Cerebellar cortex (tissue), 1 donor: ENCODE measurements at places on chromosomes 1 and 21.
A peak's percentile ranks its signal among the peaks of the same experiment; 100 is the strongest.

GRCh38 chr1:213772128-213773063, 215.4 kb upstream of the PROX1 start:
- no peak for DNase-seq

DNA sequence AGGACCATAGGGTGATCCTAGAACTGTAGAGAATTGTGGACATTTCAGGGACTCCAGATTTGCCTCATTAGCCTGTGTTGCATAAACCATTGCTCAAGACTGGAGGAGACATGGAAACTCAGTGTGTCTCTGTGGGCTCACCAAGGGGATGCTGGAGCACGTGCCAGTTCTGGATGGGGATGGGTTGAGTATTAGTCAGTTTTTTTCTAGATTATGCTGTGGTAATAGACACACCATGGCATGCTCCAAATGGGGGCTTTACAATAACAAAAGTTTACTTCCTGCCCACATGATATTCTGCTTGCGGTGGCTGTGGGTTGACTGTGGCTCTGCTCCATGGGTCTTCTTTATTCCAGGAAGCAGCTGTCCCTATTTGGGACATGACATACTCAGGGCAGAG, 125.4 kb downstream of the FOXD2 start:
- no peak for DNase-seq

GRCh38 chr21:32472890-32473765, 60.6 kb downstream of the EVA1C start:
- no peak for DNase-seq

- DNase-seq = no peak
Measured at GRCh38 chr1:23477359-23478144, 6.4 kb downstream of the ASAP3 start.

GRCh38 chr1:84632673-84633434, 57.4 kb downstream of the SSX2IP start:
- no peak for DNase-seq

DNA sequence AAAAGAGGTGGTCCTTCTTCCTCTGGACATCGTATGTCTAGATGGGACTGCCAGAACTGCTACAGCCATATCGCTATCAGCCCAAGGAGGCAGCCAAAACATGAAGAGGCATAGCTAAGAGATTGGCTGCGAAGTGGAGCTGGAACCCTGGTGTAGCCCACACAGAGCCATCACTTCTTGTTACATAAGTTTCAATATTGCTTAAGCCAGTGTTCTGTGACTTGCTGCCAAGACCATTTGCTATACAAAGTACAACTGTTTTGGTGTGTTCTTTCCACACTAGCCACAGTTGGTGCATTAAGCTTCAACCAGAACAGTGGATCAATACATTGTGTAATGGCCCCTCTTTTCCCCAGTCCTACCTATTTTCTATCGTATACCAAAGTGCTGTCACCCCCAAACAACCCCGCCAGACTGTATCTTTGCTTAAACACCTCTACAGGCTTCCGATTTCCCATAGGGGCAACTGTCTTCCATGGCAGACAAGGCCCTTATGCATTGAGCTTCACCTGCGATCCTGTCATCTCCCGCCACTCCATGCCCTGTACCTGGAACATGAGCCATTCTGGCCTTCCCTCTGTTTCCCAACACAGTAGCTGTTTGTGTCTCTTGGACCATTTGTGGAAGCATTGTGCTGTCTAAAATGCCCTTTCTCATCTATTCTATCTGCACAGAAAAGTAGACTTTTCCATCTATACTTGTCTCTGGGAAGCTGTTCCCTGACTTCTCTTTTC, 241.8 kb downstream of the TTLL7 start:
- no peak for DNase-seq

DNA sequence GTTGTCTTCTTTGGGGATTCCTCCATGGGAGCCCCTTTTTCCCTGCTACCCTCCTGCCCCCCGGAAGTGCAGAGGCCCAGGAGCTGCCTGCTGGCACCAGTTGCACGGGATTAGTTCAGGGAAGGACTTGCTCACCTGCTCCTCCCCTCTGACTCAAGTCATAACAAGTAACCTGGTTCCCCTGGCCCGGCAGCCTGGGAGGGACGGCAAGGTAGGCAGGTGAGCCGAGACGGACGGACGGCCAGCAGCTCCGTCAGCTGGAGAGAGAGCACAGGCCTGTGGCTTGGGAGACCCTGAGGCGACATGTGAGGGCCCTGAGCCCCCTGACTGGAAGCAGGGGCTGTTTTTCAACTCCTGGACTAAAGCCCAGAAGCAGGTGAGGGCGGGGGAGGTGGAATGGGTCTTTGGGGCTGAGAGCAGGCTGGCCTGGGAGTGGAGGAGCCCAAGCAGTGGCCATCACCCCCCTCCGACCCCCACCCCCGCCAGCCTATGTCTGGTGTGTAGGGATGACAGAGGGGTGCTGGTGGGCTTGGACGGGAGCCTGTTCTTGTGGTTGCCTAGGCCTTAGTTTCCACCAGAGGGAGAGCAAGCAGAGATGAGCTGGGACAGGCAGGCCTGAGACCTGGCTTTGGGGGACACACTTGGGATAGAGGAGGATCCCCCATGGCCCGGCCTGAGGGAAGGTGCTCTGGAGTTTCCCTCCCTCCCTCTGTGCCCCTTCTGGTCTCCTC, at the start of gene INAVA:
TSS of gene INAVA (plus strand) at position 189 of the 731 bp plus-strand sequence. CDS start 3,501 bp downstream, outside the sequence.
- DNase-seq = no peak

DNA sequence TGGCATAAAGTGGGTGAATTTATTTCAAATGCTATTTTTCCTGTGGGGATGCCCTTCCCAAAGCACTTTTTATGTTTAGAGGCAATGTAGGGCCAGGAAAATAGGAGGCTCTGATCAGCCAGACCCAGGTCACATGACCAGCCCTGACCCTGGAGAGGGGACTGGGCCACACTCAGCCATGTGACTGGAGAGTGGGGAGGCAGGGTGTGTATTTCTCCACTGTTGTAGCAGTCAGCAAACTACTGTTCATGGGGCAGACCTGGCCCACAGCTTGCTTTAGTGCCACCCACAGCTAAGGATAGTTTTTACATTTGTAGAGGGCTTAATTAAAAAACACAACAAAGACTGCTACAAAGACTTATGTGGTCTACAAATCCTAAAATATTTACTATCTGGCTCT, 153.8 kb downstream of the ACTL8 start:
- DNase-seq = no peak

- DNase-seq = no peak
Measured at GRCh38 chr21:32001390-32001789, 128.6 kb downstream of the HUNK start.

DNA sequence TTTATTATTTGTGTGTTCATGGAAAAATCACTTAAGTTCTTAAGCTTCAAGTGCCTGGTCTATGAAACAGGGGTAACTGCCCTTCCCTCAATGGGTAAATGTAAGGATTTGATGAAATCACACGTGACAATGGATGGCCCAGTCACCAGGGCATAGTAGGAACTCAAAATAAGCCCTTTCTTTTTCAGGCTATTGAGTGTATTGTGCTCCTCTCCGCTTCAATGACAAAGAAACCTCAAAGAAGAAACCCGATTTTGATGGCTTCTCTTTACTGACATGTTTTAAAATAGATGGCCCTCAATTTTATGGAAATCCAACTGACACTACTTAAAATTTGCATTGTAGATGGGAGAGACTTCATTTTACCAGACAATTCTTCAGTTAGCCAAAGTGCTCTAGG, 543.5 kb downstream of the OMA1 start:
- DNase-seq = no peak

- no peak for DNase-seq
Measured at GRCh38 chr21:34642211-34643075, 26.4 kb upstream of the CLIC6 start.

GRCh38 chr21:17387030-17387617, 125.7 kb upstream of the CXADR start:
- DNase-seq = peak; percentile 83

DNA sequence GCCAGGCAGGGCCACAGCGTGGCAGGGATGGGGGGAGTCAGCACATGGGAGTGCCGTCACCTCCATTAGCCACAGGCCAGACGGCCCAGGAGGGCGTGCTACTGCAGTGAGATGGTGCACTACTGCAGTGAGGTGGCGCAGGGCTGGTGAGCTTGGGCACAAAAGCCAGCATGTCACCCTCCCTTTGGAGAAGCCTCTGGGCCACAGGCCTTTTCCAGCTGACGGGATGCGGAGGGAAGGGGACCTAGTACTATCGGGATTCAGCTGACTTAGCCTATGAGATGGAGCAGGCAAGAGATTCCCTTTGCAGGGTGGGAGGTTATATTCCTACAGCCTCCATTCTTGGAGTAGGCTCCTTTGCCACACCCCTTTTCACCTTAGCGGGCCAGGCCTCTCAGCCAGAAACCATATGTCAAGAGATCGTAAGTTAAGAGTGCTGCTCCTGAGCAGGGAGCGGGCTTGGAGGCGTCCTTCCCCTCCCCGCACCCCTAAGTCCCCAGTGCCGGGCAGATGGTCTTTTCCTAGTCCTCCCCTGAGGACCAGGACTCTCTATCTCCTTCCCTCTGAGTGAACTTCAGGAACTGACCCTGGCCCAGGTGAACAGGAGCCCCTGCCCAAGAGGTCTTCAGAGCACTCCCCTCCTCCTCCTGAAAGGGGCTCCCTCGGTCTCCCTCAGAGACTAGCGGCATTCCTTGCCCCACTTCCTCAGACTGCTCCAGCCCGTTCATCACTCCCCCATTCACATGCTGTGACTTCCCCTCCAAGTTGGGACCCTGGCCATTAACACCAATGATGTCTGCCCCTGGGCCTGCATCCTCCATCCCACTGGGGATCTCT, 8.2 kb downstream of the NES start:
- DNase-seq = peak; percentile 75

DNA sequence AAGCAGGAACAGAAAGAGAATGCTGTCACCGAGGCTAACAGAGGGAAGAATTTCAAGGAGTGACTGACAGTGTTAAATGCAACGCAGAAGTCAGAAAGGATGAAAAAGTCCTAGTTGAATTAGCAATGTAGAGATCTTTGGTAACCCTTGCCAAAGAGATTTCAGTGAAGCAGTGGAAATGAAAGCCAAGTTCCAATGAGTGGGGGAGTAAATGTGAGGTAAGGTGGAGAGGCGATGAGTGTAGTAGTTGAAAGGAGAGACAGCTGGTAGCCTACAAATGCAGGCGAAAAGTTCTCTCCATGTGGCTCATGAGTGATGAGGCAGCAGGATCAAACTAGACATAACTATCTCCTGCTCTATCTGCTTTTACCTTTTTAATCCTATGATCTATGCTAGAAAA, 74.6 kb upstream of the IPO9 start:
- no peak for DNase-seq

GRCh38 chr1:35406103-35406502, 137.6 kb downstream of the ZMYM4 start:
- no peak for DNase-seq

- peak; percentile 34 for DNase-seq
Measured at GRCh38 chr1:31577515-31578192, 1.3 kb downstream of the TINAGL1 start.

DNA sequence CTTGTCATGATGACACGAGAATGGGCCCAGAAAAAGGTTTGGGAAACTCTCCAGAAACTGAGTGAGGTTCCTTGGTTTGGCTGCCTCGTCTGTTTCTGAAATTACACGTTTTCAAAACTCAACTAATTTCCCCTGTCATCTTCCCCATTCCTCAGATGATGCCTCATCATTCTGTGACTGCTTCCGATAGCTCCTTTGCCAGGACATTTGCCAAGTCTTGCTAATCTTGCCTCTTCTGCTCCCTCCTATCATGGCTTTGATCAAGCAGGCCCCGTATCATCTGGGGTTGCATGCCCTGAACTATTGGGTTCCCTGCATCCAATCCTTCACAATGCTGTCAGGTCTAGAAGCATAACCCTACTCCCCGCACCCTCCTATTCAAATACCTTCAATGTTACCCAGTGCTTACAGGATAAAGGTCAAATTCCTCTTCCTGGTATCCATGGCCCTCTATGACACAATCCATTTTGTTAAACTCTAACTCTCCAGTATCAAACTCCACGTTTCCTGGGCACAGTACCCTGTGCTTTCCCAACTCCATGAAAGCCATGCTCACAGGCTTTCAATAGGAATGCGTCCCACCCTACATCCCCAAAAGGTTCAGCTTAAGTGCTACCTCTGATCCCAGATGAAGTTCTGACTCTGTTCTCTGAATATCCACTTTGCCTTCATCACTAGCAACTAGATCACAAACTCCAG, 22.2 kb upstream of the TMEM200B start:
- DNase-seq = no peak

GRCh38 chr1:84174051-84174556, 30.0 kb downstream of the PRKACB start:
- peak; percentile 72 for DNase-seq

- DNase-seq = no peak
Measured at GRCh38 chr1:10623686-10624145, 149.0 kb downstream of the PEX14 start.

GRCh38 chr1:47386268-47386667, 29.8 kb upstream of the FOXE3 start:
- DNase-seq = no peak

- no peak for DNase-seq
Measured at GRCh38 chr1:245279346-245279745, 124.6 kb downstream of the KIF26B start.

GRCh38 chr1:176656257-176656995, 193.5 kb downstream of the PAPPA2 start:
- DNase-seq = no peak

DNA sequence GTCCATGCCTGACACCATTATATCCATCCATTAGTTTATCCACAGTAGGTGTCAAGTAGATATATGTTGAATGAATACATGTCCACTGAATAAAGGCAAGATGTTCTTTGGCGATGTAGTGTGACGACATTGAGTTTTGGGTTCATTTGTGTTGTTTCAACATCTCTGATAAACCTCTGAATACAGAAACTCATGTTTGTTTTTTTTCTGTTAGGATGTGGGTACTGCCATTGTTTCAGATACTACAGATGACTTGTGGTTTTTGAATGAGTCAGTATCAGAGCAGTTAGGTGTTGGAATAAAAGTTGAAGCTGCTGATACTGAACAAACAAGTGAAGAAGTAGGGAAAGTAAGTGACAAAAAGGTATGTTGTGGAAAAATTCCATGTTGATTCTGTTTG, 28.1 kb downstream of the MDM4 start:
- DNase-seq = no peak

DNA sequence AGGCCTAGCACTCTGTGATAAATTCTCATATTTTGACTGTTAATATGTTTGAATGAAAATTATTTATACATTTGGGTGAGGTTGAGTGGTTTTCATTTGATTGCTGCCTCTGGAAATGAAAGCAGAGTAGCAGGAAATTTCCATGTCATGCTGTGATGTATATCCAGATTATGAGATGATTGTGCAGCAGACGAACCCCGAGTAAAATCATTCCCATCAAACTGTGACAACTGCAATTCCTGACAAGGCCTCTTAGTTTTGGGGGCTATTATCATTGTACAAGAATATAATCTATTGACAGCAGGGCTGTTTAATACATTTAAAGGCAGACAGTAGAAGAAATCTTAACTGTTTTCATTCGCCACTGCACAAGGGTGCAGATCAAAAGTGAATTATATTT, 134.8 kb downstream of the ATG4C start:
- DNase-seq = no peak

GRCh38 chr1:93715529-93716126, 34.0 kb upstream of the BCAR3 start:
- peak; percentile 84 for DNase-seq

- no peak for DNase-seq
Measured at GRCh38 chr1:107877092-107877491, 87.9 kb downstream of the VAV3 start.
